ENCODE measurements at places on chromosomes 11 and 22. TPM values are rescaled to one million over a fixed set of nuclear protein-coding genes. Genes with fewer than 3 reads are reported as not detected.

UVRAG gene
- total RNA-seq, result 20.0 TPM

ANGPTL5 gene
- total RNA-seq, result 1.9 TPM

H19 gene
- 30,713 TPM for total RNA-seq

DNA sequence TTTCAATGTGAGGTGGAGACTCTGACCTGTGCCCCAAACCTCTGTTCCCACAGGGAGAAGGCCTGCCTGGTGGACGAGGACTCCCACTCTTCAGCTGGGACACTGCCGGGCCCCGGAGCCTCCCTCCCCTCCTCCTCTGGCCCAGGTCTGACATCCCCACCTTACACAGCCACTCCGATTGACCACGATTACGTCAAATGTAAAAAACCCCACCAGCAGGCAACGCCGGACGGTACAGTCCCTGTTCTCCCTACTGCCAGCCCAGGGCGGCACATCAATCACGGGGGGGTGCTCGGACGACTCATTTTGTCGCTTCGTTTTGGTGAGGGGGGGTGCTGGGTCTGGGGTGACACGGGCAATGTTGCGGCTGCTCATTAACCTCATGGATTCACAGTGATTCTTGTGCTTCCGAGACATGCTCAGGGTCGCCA is 83.3 kb upstream of the SUSD2 start:
- DNase-seq, result no peak

DNA sequence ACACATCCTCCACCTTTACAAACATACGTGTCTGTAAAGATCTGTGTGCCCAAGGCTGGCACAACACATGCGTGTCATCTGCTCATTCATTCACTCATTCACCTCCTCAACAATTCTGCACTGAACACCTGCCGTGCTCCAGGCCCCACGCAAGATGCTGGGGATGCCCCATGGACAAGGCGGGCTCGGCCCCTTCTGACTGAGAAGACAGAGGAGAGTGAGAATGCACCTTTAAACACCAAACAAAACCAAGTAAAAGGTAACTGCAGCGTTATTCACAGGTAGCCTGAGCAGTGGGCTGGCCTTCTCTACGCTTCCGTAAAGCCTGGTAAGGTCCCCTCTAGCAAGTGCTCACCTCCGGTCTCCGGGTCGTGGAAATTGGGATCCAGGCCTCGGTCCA is 142.8 kb downstream of the SHANK2 start:
- no peak for DNase-seq

GRCh38 chr11:113725407-113725806 is 19.3 kb upstream of the TMPRSS5 start:
- DNase-seq, result no peak

- no peak for DNase-seq
Observed at GRCh38 chr11:36153551-36153950, 135.7 kb downstream of the COMMD9 start.

DNA sequence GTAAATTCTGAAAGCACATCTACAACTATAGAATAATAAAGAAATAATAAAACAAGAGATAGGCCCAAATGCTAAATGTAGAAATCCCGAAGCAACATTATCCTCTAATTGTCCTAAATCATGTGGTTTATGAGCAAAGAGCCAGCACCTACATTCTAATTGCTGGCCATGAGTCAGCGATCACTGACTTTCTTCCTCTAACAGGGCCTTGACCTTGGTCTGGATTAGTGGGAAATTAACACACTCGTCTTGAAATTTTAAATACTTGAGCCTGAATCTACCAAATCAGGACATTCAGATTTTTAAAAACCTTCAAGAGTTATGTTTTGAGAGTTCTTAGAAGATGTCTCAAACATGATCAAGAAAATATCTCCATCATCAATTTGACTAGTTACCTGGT is 727.6 kb downstream of the METTL15 start:
- no peak for DNase-seq

DNA sequence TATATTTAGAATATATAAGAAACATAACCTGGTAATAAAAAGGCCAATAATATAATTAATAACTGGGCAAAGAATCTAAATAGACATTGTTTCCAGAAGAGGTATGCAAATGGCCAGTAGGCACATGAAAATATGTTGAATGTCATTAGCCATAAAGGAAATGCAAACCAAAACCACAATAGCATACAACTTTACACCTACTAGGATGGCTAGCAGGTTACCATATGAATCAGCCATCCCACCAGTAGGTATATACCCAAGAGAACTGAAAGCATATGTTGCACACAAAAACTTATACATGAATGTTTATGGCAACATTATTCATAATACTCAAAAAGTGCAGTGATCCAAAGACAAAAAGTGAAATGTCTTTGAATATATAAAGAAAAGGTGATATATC is 2.7 kb upstream of the OR2D2 start:
- no peak for DNase-seq

GRCh38 chr22:45529971-45530575 is 27.4 kb downstream of the FBLN1 start:
- peak; percentile 97 for DNase-seq

GRCh38 chr11:46386674-46387073 is 4.9 kb downstream of the CHRM4 start:
- DNase-seq, result no peak

DNA sequence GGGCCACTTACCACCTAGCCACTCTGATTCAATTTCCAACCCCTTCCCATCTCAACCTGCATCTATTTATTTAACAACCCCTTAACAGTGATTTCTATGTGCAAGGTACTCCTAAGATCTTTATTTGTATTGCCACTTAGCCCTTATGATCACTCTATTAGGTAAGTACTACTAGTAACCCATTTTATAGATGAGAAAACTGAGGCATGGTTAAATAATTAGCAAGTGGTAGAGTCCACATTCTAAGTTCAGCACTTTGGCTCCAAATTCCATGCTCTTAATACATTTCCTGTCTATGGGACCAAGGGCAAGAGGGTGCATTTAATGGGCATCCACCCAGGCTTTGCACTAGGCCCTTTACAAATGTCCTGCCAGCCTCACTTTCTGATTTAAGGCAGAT is 38.1 kb upstream of the CSNK2A3 start:
- DNase-seq, result no peak

DNA sequence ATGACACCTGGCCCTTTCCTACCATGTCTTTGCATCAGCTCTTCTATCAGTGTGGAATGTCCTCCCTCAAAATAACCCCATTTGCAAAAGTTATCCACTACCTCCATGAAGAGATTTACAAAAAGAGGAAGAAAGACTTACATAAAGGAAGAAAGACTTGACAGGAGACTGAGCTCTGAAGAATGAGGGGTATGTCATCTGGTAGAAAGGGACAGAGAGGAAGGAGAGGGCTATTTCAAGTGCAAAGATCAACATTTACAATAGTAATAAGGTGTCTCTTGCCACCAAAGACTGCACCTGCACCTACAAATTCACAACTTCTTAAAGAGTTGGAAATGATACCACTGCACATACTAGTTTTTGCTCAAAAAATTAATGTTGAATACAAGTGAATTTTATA is 18.2 kb downstream of the PAK1 start:
- DNase-seq, result no peak

GRCh38 chr22:50139843-50140415 is 30.6 kb upstream of the PANX2 start:
- no peak for DNase-seq

GRCh38 chr22:48926136-48926535 is 901.5 kb downstream of the BRD1 start:
- no peak for DNase-seq

- DNase-seq, result no peak
Observed at GRCh38 chr22:46447906-46448305, 89.5 kb downstream of the CELSR1 start.

GRCh38 chr11:67027483-67027930 is 4.6 kb downstream of the SYT12 start:
- no peak for DNase-seq

GRCh38 chr11:30504468-30504867 is 81.7 kb downstream of the MPPED2 start:
- DNase-seq, result no peak

DNA sequence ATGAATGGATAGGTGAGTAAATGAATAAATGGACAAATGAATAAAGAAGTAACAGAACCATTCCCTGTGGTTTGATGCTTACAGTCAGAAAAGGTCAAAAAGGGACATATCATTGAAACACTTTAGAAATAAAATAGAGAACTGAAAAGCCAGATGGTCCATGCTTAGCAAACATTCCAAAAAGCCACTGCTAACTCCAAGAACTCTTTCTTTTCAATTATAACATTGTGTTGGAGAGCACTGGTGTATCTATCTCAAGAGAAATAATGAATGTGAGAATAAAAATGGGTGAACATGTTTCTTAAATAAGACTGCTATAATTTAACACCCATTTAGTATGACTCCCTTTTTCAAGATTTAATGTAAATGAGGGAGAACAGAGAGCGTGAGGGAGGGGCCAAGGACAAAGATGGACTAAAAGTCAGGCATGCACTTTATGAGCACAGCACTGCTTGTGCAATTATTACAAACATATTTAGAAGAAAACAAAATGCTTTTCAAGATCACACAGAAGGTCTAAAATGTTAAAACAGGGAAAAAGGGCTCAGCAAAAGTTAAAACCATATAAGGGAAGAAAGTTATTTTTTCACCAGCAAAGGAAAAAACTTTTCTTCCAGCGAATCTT is 224.3 kb upstream of the PITPNB start:
- no peak for DNase-seq

- no peak for DNase-seq
Observed at GRCh38 chr22:20421507-20421874, 16.1 kb downstream of the SCARF2 start.

GRCh38 chr22:39233710-39234471 is 10.9 kb downstream of the PDGFB start:
- peak; percentile 37 for DNase-seq

GRCh38 chr22:41620589-41621098 is at the start of gene DESI1:
TSS of gene DESI1 (minus strand) at chr22:41621043. CDS start at chr22:41620839, 204 bp downstream.
- DNase-seq, result no peak

GRCh38 chr11:96185220-96185768 is 157.7 kb downstream of the MAML2 start:
- no peak for DNase-seq
